Mammary epithelial cell (primary cell): ENCODE measurements at places on chromosomes 1 and 21. TPM values are rescaled to one million over a fixed set of nuclear protein-coding genes. Genes with fewer than 3 reads are reported as not detected.

The LMNA gene
- total RNA-seq = 608 and 797 TPM in 2 replicates

The TAF13 gene
- total RNA-seq = 80.4 TPM

The LIPI gene
- total RNA-seq = not detected in 2 replicates

The SUCO gene
- total RNA-seq = 31.9 and 33.4 TPM in 2 replicates

The UTS2 gene
- not detected for total RNA-seq

The CFH gene
- 1.7 and 2.0 TPM in 2 replicates for total RNA-seq

The C1QB gene
- not detected in 2 replicates for total RNA-seq

The B3GALNT2 gene
- total RNA-seq = 50.8 and 62.9 TPM in 2 replicates

The TSPEAR gene
- total RNA-seq = not detected in 2 replicates

The OLFM3 gene
- not detected for total RNA-seq

The RHD gene
- total RNA-seq = not detected

The GBP7 gene
- total RNA-seq = not detected in 2 replicates
